ENCODE measurements at places on chromosomes 2 and 18.

- no peak for DNase-seq
Measured at GRCh38 chr2:69452687-69453086, 15.5 kb upstream of the NFU1 start.

DNA sequence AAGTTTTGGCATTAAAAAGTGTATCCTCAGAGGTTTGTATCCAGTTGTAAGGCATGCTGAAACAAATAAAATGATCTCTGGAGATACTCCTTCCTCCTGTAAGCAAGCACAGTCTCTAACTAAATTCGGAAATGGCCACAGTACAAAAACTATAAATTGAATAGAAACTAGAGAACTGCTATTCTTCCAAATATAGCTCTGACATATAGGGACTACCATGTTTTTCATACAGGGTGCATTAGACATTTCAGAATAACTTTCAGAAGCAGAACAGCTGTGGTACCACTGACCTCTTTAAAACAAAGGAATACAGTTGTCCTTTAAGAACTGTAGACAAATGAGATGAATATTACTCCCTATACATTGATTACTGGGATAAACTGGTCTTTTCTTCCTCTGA, 568.5 kb downstream of the ARHGAP15 start:
- no peak for DNase-seq

- DNase-seq: no peak
Measured at GRCh38 chr2:25388491-25388890, 46.8 kb upstream of the DNMT3A start.

DNA sequence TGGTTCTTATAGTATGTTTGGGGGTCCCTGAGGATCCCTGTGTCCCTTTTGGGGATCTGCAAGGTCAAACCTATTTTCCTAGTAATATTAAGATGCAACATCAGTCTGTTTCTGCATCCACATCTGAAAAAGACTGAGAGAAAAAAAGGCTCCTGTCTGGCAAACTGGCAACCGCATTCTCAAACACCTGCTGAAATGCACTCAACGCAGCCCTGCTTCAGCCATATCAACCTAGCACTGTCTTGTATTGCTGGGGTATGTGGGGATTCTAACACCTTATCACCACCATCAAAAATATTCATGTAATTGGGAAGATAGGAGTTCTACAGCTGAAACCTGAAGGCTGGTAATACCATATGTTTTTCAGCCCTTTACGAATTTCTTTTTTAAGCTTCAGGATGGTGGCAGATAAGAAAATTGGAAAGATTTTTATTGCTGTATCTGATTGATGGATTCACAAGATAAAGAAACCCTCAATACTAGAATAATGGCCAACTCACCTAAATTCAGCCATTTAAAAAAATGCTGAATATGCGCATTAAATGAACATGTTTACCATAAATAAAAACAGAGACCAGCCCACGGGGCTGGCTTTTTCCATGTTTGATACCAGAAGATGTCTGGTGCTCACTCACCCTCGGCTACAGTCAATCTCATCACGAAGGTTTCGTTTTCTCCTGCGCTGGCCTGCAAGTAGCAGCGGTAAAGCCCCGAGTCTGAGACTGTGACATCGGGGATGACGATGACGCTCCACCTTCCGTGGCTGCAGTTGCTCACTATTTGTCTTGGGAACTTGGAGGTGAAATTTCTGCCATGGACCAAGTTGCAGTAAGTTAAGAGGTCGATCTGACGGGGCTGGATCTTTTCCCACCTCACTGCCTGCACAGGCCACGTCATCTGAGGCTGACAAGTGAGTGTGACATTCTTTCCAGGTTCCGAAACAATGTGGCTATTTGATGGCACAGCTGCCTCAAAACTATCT, 52.3 kb downstream of the CD226 start:
- DNase-seq: no peak

DNA sequence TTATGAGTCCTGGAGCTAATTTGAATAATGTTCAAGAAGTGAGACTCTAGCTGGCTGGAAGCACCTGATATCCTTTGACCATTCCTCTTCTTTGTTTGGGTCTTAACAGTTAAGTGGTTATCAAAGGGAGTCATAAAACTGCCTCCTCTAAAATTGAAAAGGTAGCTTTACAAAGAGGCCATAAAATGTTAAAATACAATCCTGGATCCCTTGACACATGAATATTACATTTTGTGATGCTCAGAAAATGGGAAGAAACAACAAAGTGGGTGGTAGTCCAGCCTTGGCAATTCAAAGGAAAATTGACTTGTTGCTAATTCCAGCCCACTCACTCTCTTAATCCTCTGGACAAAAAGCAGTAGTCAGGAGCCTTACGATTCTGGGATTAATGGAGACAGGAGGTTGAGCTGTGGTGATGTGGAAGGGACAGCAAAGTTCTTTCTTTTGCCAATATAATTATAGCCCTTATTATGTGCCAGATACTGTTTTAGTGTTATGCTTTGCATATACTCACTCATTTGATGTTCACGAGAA, 339.2 kb downstream of the PDE11A start:
- no peak for DNase-seq

DNA sequence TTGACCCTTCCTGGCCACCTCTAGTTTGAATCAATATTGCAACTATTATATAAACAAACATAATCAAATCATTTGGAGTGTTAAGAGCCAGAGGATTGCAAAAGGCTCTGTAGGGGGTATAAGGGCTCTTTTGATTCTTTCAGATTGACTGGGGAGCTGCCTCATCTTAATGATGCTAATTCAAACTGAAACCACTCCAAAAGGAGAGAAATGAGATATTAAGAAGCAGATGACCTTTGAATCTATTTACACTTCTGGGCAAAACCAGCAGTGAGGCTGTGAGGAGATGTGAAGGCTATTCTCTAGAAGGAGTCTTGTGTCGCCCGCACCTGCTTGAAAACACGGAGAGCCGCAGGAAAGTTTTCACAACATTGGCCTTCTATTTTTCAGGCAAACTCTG, 311.2 kb upstream of the CRIM1 start:
- DNase-seq: no peak

GRCh38 chr2:241746084-241746483, 11.7 kb downstream of the D2HGDH start:
- DNase-seq: no peak
